ENCODE measurements at places on chromosomes 5 and 9.

DNA sequence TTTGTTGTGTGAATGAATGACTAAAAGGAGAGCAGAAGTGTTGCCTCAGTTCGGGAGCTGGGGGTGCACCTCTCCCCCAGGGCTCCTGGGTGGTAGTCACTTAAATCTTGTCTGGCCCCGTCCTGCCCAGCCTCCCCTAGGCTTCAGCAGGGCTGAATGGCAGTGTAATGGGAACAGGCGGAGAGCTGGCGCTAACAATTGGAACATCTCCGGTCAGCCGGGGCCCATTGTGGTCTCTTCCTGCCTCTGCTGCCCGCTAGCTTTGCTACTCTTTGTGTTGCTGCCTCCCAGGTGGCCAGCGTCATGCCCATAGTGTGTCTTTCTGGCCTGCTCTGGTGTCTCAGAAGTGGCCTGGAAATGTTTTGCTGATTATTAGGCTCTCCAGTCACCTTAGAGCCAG, 62.3 kb downstream of the RGS3 start:
- no peak for DNase-seq

GRCh38 chr5:73152411-73153388, 20.3 kb upstream of the TMEM174 start:
- DNase-seq, result no peak

DNA sequence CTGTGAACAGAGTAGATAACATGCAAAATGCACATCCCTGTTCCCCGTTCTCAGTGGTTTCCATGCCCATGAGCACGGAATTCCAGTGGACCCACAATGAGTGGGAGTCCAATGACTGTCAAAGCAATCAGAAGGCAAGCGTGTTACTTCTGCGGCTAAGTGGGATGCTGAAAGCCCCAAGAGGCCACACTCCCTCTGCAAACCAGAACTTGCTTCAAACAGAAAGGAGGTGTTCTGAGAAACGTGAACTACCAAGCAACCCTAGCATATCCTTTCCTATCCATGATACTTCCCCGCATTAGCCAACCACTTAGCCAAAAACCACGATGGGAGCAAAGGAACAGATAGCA, 21.7 kb upstream of the MVB12B start:
- DNase-seq, result no peak

- no peak for DNase-seq
Observed at GRCh38 chr5:35136386-35136785, 88.6 kb upstream of the AGXT2 start.

GRCh38 chr5:8523501-8523900, 654.6 kb downstream of the MTRR start:
- no peak for DNase-seq

GRCh38 chr9:133603135-133603927, 5.9 kb downstream of the FAM163B start:
- DNase-seq, result no peak

DNA sequence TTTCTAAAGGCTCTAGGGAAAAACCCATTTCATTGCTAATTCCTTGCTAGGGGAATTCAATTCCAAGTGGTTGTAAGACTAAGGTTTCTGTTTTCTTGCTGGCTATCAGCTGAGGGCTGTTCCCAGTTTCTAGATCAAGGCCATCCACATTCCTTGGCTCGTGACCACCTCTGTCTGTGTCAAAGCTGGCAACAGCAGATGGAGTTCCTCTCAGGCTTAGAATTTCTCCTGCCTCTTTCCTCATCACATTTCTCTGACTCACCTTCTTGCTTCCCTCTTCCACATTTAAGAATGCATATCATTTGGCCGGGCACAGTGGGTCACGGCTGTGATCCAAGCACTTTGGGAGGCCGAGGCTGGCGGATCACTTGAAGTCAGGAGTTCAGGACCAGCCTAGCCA, 19.0 kb downstream of the DAB2IP start:
- no peak for DNase-seq

DNA sequence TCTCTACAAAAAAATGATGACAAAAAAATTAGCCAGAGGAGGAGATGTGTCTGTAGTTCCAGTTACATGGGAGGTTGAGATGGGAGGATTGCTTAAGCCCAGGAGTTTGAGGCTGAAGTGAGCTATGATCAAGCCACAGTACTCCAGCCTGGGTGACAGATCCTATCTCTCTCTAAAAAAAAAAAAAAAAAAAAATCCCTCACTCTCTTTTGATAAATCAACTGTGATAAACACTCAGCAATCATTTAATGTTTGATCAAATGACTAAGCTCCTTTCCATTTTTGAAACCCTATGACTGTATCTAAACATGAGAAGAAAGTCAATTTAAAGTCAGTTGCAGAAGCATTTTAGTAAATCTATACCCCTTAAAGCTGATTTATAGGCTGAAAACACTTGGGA, 112.1 kb upstream of the IL6ST start:
- no peak for DNase-seq

GRCh38 chr9:73050887-73051550, 98.2 kb upstream of the ALDH1A1 start:
- DNase-seq, result no peak

GRCh38 chr5:59097116-59097515, 514.2 kb downstream of the RAB3C start:
- no peak for DNase-seq

DNA sequence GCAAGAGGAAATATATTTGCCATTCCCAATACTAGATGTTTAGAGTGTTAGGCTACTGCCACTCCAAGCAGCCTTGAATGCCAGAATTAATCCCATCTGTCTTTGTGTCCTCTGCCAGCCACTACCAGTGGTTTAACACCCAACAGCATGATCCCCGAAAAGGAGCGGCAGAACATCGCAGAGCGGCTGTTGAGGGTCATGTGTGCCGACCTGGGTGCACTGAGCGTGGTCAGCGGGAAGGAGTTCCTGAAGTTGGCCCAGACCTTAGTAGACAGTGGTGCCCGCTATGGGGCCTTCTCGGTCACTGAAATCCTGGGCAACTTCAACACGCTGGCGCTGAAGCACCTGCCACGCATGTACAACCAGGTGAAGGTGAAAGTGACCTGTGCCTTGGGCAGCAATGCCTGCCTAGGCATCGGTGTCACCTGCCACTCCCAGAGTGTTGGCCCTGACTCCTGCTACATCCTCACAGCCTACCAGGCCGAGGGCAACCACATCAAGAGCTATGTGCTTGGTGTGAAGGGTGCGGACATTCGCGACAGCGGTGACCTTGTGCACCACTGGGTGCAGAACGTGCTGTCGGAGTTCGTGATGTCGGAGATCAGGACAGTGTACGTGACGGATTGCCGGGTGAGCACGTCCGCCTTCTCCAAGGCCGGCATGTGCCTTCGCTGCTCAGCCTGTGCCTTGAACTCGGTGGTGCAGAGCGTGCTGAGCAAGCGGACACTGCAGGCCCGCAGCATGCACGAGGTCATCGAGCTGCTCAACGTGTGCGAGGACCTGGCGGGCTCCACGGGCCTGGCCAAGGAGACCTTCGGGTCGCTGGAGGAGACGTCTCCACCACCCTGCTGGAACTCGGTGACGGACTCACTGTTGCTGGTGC, 29.3 kb downstream of the AMBP start:
- DNase-seq, result no peak

GRCh38 chr5:1757511-1757910, 42.1 kb downstream of the MRPL36 start:
- DNase-seq, result no peak

DNA sequence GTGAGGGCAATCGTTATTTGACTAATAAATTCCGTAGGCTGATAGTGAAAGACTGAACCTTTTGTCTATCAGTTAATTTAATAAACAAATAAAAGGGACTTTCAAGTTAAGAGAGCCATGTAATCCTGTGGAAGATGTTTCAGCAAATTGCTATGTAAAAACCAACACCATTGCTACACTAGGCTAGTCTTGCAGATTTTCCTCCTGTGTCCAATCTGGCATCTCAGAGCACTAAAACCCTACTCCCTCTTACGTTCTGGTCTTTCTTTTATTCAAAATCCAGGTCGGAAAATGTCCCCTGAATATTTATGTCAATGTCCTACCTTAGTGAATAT, 478.8 kb upstream of the TNC start:
- no peak for DNase-seq

GRCh38 chr5:180135128-180135955, 63.8 kb upstream of the RNF130 start:
- no peak for DNase-seq

GRCh38 chr9:106177216-106177615, 482.9 kb downstream of the TMEM38B start:
- no peak for DNase-seq

GRCh38 chr9:20729523-20729922, 45.5 kb downstream of the FOCAD start:
- DNase-seq, result no peak

DNA sequence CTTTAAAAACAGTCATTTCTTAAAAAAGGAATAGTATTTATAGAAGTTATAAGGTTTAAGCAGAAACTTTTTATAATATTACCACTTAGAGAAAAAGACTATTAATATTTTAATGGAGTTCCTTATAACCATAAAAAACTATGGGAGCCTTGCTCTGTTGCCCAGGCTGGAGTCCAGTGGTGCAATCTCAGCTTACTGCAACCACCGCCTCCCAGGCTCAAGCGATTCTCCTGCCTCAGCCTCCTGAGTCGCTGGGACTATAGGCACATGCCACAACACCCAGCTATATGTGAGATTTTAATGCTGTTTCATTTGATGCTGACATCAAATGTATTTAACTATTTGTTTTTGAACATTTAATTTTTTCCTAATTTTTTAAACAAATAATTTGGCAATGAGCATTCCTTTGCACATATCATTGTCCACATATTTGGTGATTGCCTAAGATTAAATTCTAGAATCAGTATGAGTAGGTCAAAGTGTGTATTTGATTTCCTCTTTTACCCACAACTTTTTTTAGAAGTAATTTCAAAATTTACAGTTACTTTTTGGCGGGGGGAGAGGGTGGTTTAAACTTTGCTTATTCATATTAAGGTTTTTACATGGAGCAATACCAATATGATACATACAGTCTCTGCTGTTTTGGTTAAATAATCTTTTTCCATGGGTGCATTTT, 235.5 kb downstream of the ARHGEF28 start:
- no peak for DNase-seq

DNA sequence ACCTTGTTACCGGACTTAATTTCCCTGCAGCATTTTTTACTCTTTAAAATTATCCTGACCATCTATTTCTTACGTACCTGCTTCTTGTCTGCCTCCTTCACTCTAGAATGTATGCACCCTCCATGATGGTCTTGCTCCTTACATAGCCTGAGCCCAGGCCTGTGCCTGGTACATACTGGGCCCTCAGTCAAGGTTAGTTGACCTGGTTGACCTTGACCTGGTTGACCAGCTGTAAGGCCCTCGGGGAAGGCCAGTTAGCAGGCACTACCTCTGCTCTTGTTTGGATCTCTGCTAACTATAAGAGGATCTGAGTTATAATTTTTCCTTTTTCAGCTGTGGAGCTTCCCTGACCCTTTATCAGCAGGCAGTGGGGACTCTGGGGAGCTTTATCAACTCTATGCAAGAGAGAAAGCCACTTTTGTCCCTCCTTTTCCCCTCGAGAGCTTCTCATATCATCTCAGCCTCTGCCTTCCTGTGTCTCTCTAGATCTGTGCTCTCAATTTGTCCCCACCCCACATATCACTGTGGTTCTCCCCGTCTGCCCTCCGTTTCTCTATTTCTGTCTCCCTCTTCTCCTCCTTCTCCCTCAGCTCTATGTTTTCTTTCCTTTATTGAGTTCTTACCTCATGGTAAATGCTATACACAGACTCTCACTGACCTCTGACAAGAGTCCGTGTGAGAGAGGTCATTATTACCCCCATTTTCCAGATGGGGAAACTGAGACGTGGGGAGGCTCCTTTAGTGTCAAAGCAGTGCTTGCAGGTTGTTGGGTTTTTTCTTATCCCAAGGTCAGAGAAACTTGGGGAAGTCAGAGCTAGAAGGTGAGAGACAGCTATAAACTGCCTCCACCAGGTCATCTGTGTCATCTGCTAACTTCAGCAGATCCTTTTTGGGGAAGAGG, 28.6 kb downstream of the SPRY4 start:
- no peak for DNase-seq

DNA sequence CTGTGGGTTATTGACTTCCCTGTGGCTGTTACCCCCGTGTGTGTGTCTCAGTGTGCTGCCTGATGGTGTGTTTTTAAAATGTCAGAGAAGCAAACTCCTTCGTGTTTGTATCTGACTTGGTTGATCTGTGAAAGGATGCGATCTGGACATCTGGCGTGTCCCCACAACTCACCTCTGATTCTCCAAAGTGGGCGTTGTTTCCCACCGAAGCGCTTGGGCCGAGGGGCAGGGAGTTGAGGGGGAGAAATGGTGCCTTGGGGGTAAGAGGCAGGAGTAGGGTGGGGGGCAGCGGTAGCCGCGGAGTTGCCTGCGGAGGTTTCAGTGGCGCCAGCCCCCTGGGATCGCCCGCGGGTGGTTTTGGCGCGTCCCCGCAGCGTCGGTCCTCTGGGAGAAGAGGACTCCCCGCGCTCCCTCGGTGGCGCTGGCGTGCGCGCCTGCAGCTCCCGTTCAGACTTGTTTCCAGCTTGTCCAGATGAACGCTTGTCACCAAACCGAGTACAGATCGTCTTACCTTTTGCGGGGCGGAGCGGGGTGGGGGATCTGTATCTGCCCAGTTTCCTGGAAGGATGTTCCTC, 1.1 kb downstream of the MAST4 start:
- DNase-seq, result no peak
